ENCODE measurements at places on chromosomes 1 and 21.

DNA sequence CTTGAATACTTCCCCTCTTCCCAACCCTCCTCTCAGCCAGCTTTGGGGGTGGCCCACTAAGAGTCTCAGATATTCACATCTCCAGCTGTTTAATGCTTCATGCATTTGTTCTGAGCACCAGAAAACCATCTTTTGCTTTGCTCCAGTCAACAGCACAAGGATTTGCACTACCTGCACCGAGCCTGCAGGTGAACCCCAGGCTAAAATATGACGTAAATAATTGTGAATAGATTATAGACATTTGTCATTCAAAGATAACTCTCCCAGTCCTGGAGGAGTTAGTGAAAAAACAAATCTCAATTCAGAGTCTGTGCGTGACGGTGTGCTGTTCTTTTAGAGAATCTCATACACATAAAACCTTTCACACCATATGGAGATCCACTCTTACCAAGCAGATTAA, 7.4 kb downstream of the CD247 start:
- DNase-seq = no peak

GRCh38 chr21:37249112-37249904, 17.8 kb downstream of the VPS26C start:
- DNase-seq = no peak

- DNase-seq = no peak
These were observed 53.6 kb downstream of the MAP3K7CL start for GRCh38 chr21:29184037-29184436.

GRCh38 chr1:3483801-3484444, 29.5 kb downstream of the ARHGEF16 start:
- DNase-seq = peak; percentile 26

DNA sequence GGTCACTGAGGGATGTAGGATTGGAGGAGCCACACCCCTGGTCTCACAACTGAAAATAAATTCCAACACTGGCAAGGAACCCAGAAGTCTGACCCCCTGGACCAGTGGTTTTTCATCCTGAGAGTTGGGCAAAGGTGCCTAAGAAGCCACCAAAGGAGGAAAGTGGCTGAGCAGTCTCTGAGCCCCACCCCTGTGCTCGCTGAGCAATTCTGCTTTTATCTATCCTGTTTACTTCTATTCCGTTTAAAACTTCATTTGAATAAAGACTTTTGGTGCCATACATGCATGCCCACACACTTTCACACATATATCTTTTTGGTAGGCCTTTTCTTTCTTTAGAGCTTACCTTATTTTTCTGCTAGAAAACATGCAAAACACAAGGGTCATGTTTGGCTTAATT, 13.9 kb upstream of the CD53 start:
- no peak for DNase-seq

DNA sequence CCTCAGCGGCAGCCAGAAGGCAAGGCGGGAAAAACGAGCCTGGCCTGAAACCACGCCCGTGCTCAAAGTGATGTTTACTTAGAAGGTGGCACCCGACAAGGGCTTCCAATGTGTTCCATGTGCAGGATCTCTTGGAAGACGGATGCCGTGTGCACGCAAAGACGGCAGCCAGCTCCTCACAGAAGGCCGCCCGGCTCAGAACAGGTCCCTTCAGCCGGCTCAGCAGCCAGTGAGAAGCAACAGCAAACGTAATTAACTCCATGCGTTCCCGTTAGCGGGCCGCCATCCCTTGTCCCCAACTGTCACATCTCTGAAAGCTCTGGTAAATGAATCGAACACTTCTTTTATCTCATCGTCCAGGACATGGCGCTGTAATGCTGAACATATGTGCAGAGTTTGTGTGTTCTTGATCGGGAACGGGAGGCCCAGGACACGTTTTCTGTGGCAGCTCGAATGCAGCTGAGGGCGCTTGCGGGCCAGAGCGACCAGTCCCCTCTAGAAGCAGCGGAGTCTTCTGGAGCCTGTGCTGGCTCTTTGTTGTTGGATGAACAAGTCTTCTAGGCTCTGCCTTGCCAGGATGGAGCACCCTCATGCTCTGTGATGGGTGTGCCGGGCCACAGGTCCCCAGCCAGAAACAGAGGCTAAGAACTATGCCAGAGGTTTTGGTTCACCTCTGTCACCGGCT, 94.6 kb upstream of the ARHGEF16 start:
- DNase-seq = no peak

- no peak for DNase-seq
These were observed 20.4 kb upstream of the TNR start for GRCh38 chr1:175763797-175764196.

DNA sequence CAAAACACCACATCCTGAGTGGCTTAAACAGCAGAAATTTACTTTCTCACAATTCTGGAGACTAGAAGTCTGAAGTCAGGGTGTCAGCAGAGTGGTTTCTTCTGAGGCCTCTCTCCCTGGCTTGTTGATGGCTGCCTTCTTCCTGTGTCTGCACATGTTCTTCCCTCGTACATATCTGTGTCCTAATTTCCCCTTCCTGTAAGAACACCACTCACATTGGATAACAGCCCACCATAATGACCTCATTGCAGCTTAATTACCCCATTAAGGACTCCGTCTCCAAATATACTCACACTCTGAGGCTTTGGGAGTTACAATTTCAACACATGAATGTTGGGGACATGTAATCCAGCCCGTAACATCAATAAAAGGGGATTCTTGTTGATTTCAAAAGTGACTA, 23.4 kb downstream of the C8A start:
- no peak for DNase-seq

DNA sequence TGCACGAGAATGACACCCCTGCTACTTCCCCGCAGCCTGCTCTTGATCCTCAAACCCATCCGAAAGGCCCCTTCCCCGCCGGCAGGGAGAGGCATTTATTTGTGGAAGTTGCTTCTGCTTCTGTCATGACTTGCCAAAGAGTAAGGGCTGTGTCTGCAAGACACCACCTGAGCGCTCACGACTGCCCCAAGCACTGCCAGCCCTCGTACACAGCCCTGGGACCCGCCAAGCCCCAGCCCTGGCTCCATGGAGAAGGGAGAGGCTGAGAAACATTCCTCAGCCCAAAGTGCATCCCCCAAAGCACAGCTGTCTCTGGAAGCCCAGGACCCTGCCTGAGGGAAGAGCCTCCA, 6.3 kb upstream of the TPRG1L start:
- DNase-seq = no peak

- no peak for DNase-seq
These were observed 22.5 kb downstream of the SESN2 start for GRCh38 chr1:28281608-28282425.

GRCh38 chr1:206971029-206971655, 882 bp upstream of the FCAMR start:
- DNase-seq = no peak

DNA sequence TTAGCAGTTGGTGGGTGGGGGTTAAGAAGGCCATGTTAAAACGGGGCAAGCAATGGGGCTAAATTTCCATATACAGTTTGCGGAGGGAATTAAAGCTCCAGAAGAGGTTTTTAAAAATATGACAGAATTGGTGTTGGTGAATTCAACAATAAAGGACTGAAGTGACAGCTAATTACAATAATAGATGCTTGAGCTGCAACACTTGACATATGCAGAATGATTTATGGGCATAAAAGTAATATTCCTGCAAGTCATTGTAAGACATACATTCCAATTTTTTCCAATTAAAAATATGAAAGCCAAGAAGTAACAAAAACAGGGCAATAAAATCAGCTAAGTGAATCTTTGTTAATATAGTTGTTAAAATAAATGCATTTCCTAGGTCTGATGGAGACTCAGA, 202.2 kb upstream of the MAP1LC3C start:
- no peak for DNase-seq

- DNase-seq = no peak
These were observed 21.2 kb upstream of the ADAM30 start for GRCh38 chr1:119917304-119918055.

DNA sequence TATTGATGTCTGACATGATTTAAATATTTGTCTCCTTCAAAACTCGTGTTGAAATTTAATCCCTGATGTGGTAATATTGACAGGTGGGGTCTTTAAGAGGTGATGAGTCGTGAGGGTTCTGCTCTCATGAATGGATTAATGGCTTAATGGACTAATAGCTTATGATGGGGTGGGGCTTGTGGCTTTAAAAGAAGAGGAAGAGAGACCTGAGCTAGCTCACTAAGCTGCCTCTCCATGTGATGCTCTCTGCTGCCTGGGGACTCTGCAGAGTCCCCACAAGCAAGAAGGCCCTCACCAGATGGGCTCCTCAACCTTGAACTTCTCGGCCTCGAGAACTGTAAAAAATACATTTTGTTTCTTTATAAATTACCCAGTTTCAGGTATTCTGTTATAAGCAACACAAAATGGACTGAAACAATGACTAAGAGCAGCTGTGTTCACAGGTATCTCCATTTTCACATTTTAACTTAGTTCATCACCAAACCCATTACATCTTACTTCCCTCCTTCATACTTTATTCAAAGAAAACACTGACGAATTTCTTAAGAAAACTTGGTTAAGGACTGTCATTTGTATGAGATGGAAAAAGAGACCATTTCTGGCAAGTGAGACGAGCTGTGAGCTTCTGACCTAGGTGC, 12.1 kb upstream of the AIM2 start:
- peak; percentile 6 for DNase-seq

GRCh38 chr1:192792628-192793027, 16.2 kb upstream of the RGS2 start:
- DNase-seq = no peak

GRCh38 chr1:37794372-37795339, 1.0 kb downstream of the MANEAL start:
- no peak for DNase-seq

- DNase-seq = no peak
These were observed 115.7 kb upstream of the ATP1A1 start for GRCh38 chr1:116257341-116257767.

DNA sequence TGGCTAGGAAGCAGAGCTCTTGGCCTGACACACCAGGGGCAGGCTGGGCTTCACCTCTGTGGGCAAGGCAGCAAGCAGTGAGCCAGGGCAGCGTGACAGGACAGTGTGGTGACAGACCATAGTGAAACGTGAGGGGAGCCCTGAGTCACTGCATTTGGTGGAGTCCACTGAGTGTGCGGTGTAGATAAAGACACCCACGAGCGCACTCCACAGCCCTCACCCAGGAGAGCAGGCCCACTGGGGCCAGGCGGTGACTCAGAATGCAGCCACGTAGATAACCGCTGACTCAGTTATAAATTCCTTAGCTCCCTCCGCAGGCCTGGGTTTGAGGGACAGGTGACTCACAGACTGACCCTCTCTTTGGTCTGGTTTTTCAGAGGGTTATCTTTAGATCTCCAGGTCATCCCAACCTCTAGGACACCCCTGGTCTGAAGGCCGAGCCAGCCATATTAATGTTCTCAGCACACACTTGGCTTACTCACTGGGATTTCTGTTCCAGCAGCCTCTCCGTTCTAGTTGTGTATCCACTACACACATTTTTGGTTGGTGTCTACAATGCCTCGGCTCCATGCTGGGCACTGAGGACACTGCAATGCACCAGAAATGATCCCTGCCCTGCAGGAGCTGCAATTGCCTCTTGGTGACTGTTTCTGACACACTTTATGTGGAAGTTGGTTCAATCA, 90.2 kb upstream of the TSPAN2 start:
- no peak for DNase-seq

DNA sequence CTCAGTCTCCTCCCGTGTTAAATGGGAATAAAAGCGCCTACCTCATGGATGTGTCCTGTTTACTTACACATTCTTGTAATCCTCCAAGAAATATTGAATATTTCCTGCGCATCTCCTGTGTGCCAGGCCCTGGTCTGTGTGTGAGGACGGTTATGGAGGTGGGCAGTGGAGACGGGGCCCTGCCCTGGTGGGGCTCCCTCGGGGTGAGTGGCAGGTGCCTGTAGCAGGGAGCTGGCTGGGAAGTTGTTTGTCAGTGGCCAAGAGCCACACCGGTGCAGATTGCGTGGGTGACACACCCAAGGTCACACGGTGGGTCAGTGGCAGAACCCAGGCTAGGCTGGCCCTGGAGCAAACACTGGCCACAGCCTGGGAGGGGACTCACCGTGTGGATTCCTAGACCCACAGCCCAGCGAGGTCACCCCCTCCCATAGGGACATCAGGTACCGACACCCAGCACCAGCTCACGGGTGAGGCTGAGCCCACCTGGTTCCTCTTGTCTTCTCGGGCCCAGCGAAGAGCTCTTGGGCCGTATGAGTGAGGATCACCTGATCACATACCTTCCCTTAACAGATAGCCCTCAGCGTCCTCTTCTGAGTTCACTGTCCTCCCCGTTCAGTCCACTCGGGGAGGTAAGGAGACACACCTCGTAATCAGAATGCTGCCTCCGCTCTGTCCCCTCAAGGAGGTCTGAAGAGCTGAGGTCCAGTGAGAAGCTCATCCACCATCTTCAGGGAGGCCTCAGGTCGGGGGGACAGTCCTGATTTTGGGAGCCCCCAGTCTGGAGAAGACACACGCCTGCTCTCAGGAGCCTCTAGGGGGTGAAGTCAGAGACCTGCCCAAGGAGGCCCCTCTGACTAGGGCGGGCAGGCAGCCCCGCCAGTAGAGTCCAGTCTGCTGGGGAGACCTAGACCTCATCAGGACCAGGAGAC, 349.6 kb downstream of the MATN1 start:
- DNase-seq = no peak

DNA sequence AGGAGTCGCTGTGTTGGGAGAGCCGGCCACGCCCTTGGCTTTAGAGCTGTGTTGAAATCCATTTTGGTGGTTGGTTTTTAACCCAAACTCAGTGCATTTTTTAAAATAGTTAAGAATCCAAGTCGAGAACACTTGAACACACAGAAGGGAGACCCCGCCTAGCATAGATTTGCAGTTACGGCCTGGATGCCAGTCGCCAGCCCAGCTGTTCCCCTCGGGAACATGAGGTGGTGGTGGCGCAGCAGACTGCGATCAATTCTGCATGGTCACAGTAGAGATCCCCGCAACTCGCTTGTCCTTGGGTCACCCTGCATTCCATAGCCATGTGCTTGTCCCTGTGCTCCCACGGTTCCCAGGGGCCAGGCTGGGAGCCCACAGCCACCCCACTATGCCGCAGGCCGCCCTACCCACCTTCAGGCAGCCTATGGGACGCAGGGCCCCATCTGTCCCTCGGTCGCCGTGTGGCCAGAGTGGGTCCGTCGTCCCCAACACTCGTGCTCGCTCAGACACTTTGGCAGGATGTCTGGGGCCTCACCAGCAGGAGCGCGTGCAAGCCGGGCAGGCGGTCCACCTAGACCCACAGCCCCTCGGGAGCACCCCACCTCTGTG, 4.7 kb downstream of the C1orf35 start:
- DNase-seq = no peak

- no peak for DNase-seq
These were observed 23.0 kb upstream of the RAB4A start for GRCh38 chr1:229247871-229248270.

- DNase-seq = no peak
These were observed 23.8 kb downstream of the ALDH9A1 start for GRCh38 chr1:165674599-165674998.

DNA sequence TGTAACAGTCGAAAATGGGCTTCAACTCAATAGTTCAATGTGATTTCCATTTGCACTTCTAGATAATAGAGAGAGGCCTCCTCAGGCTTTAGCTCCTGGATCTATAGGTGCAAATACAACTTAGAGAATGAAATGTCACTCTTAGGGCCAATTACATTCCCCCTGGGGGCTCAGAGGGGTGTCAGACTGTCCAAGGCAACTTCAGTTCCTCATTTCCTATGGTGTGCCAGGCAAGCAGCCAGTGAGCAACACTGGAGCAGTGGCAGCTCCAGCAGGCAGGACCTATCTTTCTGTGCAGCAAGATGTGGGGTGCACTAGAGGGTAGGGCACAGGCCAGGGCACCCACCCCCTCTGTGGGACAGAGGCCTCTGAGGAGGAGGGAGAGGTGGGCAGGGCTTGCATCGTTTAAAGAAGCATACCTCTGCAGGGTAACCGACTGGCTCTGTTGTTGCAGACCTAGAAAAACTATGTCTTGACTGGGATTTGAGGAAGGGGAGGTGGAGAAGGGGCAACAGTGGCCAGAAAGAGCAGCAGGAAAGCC, 97.3 kb downstream of the SUSD4 start:
- no peak for DNase-seq
